ENCODE measurements at places on chromosomes 1 and 21.

DNA sequence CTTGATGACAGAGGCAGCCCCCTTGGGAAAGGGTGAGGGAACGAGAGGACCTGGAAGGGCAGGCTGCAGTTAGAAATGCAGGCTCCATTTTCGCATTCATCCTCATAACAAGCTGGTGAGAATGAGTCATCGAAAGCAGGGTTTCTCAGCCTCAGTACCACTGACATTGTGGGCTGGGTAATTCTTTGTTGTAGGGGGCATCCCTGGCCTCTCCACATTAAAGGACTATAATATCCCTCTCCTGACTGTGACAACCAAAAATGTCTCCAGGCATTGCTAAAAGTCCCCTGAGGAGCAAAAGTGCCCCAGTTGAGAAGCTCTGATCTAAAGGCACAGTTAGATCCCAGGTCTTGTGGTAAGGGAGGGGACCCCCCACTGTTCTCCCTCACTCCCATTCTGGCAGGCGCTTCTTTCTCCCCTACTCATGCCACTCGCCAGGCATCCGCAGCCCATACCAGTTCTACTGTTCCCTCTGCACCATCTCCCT, 20.4 kb downstream of the KCNN3 start:
- no peak for DNase-seq

DNA sequence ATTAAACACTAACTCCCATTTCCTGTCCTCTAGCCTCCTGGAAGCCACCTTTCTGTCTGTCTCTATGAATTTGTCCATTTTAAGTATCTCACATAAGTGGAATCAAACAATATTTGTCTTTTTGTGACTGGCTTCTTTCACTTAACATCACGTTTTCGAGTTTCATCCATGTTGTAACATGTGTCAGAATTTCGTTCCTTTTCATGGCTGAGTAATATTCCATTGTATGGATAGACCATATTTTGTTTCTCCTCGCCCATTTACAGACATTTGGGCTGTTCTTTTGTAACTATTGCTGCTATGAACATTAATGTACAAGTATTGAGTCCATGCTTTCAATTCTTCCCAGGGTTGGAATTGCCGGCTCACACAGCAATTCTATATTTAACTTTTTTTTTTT, 15.7 kb upstream of the H6PD start:
- no peak for DNase-seq

DNA sequence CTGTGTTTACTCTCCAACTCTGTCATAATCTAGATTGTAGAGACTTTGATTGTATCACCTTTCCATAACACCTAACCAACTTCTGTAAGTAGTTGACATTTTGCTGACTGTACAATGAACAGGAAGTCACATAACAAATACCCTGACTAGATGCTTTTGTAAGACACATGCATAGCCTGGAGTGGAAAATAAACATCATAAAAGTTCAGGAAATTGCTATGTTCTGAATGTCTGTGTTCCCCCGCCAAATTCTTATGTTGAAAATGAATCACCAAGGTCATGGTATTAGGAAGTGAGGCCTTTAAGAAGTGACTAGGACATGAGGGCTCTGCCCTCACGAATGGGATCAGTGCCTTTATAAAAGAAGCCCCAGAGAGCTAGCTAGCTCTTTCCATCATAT, 40.4 kb upstream of the ZSWIM5 start:
- no peak for DNase-seq

DNA sequence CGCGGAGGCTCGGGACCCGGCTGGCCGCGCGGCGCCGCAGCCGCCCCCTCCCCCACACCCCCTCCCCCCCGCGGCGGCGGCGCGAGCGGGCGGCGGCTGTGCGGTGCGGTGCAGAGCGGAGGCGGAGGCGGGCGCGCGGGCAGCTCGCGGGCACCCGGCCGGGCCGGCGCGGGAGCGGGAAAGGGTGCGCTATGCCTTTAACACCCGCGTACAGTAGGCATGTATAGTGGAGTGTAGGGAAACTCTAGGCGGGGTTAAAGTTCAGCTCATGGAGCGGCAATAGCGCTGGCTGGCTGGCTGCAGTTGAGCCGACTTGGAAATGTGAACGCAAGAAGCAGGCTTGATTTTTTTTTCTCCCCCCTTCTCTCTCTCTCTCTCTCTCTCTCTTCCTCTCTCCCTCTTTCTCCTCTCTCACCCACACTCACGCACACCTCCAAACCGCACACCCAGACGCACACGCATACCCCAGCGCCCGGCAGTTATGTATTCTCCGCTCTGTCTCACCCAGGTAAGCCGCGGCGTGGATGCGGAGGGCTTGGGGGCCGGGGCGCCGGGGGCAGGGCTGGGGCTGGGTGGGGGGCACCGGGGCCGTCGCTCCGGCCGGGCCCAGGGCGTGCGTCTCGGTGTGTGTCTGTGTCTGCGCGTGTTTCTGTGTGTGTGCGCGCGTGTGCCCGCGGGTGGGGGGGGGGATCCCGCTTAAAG, at the start of gene NFIA:
Gene NFIA (plus strand): TSS at position 251 of the 702 bp plus-strand sequence.
- DNase-seq, result peak; percentile 69

DNA sequence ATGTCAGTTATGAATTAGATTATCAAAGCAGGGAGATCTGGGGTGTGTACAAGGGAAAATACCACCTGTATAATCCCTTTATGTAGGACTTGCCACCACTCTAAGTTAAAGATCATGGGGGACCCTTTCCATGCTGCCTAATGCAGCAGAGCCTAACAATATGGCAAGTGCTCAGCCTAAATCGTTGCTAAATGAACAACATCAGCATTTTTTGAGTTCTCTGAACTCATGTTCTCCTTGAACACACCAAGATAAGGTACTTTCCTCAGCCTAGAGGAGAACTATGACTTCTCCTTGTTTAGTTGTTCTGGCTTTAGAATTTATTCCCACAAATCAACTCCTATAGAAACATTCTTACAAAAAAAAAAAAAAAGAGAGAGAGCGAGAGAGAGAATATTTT, 177.0 kb downstream of the DUSP10 start:
- DNase-seq, result no peak

GRCh38 chr1:71351438-71351837, 270.6 kb upstream of the ZRANB2 start:
- no peak for DNase-seq

- no peak for DNase-seq
Measured at GRCh38 chr1:161885003-161885402, 118.9 kb downstream of the ATF6 start.

DNA sequence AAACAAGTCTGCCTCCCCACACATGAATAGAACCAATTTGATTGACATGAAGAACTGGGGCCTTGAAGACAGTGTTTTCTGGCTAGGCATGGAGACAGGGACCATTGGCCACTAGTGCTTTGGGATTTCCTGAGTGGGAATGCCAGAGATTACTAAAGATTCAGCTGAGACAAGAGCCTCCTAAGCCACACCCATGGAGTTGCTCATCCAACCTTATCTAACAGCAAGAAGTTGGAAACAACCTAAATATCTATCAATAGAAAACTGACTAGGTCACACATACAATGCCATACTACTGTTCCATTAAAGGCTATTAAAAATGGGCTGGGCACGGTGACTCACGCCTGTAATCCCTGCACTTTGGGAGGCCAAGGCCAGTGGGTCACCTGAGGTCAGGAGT, 184.1 kb downstream of the ZBTB18 start:
- DNase-seq, result no peak

GRCh38 chr1:185654199-185654951, 79.8 kb upstream of the HMCN1 start:
- no peak for DNase-seq

DNA sequence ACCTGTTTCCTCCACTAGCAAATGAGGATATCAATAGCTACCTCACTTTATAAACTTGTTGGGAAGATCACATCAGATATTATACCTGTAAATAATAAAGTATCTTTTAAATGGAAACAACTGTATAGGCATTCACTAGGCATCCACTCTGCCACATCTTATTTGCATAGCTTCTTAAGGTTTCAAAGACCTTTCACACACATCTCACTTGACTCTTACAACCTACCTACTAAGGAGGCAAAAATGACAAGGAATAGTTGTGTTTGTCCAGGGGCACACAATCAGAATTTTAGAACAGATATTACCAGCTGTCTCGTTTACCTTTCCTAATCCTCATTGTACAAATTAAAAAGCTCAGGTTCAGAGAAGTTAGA, 51.5 kb downstream of the VANGL2 start:
- no peak for DNase-seq

DNA sequence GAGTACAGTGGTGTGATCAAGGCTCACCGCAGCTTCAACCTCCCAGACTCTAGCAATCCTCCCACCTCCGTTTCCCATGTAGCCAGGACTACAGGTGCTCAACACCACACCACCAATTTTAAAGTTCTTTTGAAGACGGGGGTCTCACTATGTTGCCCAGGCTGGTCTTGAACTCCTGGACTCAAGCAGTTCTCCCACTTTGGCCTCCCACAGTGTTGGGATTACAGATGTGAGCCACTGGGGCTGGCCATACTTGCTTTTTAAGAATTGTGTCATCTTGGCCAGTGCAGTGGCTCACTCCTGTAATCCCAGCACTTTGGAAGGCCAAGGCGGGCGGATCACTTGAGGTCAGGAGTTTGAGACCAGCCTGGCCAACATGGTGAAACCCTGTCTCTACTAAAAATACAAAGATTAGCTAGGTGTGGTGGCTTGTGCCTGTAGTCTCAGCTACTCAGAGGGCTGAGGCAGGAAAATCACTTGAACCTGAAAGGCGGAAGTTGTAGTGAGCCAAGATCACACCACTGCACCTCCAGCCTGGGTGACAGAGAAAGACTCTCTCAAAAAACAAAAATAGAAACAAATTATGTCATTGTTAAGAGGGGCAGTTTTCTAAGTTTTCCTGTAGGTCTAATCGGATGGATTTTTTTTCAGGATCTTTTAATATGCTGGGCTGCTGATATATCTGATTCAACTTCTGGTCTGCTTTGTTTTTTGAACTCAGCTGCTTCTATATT, 18.7 kb downstream of the AK4 start:
- DNase-seq, result no peak
